ENCODE measurements at places on chromosomes 6 and 20. TPM values are rescaled to one million over a fixed set of nuclear protein-coding genes. Genes with fewer than 3 reads are reported as not detected.

GRCh38 chr6:424741-425417 lies 33.3 kb downstream of the IRF4 start:
- DNase-seq: no peak
- no peak overlapping the region for H3K27ac ChIP-seq
- no peak overlapping the region for H3K4me3 ChIP-seq
- no peaks in the 10 kb centered on the region for H3K27me3 ChIP-seq
- H3K36me3 ChIP-seq: peaks cover 4% of the 10 kb centered on the region
- no peaks in the 10 kb centered on the region for H3K4me1 ChIP-seq

- H3K27me3 ChIP-seq: no peaks in the 10 kb centered on the region
- no peak for DNase-seq
- H3K36me3 ChIP-seq: no peaks in the 10 kb centered on the region
- no peak overlapping the region for H3K27ac ChIP-seq
- H3K4me1 ChIP-seq: no peaks in the 10 kb centered on the region
Observed at GRCh38 chr6:165834613-165835259, 171.7 kb upstream of the PDE10A start.

Gene TLDC2
- not detected for total RNA-seq

- no peak overlapping the region for H3K27ac ChIP-seq
- H3K4me1 ChIP-seq: no peaks in the 10 kb centered on the region
- H3K36me3 ChIP-seq: no peaks in the 10 kb centered on the region
- no peaks in the 10 kb centered on the region for H3K27me3 ChIP-seq
- DNase-seq: no peak
Observed at GRCh38 chr6:38417521-38417920, 222.2 kb downstream of the BTBD9 start.

Gene GSTA3
- total RNA-seq: not detected

Gene POPDC3
- total RNA-seq: 6.0 TPM

Gene PTPRT
- 0.07 TPM for total RNA-seq

- DNase-seq: peak; percentile 30
- H3K27ac ChIP-seq: no peak overlapping the region
- H3K27me3 ChIP-seq: no peaks in the 10 kb centered on the region
- no peaks in the 10 kb centered on the region for H3K4me1 ChIP-seq
- no peak overlapping the region for H3K4me3 ChIP-seq
Observed at GRCh38 chr6:110859335-110859792, 15.2 kb upstream of the AMD1 start.

DNA sequence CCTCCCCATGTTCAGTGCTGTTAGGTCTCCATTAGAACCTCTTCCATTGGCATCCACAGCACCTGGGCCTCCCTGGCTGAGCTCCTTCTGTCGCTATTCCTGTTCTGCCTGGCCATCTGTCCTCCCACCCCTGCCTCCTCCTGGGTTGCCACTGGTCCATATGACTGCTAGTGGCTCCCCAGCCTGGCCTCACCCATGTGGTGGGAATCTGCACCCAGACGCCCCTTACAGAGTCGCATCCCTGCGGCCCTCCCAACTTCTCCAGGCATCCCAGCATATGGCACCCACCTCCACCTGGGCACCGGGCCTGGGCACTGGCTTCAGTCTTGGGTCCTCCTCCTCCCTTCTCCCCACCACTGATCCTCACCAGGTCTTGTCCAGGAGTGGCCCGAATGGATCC lies 7.7 kb downstream of the CDC25B start:
- no peak overlapping the region for H3K4me3 ChIP-seq
- no peaks in the 10 kb centered on the region for H3K27me3 ChIP-seq
- DNase-seq: no peak
- no peak overlapping the region for H3K27ac ChIP-seq
- H3K4me1 ChIP-seq: peaks cover 3% of the 10 kb centered on the region

Gene MMP24
- 23.0 TPM for total RNA-seq

GRCh38 chr6:80226151-80226550 lies 119.7 kb downstream of the BCKDHB start:
- H3K4me3 ChIP-seq: no peak overlapping the region
- peaks cover 6% of the 10 kb centered on the region for H3K36me3 ChIP-seq
- H3K27ac ChIP-seq: no peak overlapping the region
- no peak for DNase-seq

DNA sequence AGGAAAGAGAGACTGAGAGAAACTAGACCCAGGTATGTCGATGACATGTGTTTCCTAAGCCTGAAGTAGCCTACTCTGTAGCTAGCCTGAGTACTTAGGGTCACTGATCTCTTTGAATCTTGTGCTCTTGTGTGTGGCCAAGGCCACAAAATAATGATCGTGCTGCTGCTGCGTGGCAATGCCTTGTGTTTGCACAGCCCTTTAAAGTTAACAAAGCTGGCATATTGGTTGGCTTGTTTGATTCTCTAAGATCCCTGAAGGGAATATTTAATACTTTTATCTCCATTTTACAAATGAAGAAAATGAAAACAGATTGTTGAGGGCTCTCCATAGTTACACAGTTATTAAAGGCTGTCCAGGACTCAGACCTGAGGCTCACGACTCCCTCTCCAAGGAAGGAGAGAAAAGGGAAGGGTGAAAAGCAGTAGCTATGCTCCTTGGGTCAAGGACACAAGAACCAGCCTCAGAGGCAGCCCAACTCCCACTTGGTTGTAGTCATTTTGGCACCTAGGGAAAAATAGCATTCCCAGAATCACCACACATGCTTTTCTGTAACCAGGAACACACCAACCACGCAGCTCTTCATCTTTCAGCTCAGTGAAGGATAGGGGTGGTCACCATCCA lies 130.7 kb downstream of the LRFN2 start:
- no peaks in the 10 kb centered on the region for H3K27me3 ChIP-seq
- H3K4me3 ChIP-seq: no peak overlapping the region
- no peaks in the 10 kb centered on the region for H3K4me1 ChIP-seq
- H3K27ac ChIP-seq: no peak overlapping the region

DNA sequence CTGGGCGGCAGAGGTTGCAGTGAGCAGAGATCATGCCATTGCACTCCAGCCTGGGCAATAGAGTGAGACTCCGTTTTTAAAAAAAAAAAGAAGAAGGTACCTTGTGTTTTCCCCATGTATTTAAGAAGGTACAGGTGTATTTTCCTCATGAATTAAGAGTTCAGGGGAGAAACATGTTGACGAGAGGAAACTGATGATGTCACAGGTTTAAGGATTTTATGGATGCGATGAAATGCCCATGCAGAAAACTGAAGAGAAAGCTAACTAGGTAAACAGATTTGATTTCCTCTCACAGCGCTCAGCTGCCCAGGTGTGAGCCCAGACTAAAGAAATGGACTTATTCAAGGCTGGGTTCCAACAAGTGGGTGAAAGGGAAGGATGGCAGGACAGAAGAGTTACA lies 38.4 kb upstream of the SOX4 start:
- DNase-seq: no peak
- H3K36me3 ChIP-seq: peaks cover 4% of the 10 kb centered on the region
- no peak overlapping the region for H3K27ac ChIP-seq
- no peaks in the 10 kb centered on the region for H3K27me3 ChIP-seq

GRCh38 chr20:16444057-16444777 lies 129.0 kb downstream of the KIF16B start:
- no peak for DNase-seq
- no peaks in the 10 kb centered on the region for H3K27me3 ChIP-seq
- no peak overlapping the region for H3K4me3 ChIP-seq
- no peaks in the 10 kb centered on the region for H3K4me1 ChIP-seq
- H3K36me3 ChIP-seq: peaks cover 11% of the 10 kb centered on the region
- H3K27ac ChIP-seq: no peak overlapping the region

Gene FERMT1
- 9.6 TPM for total RNA-seq

DNA sequence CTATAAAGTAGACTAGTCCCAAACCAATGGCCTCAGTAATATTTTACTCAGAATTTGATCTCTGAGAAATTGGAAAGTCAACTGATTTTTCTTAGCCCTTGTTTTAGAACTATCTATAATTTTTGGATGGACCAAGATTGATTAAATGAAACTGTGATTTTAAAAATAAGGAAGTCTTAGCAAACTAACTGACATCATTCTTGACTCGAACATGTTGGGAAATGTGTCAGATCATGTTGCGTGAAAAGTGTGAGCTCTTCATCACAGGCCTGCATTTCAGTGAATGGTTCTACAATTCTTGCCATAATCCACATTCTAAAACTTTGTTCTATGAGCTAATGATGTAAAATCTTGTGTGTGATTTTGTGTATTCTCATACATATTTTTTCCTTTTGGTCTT lies 11.0 kb downstream of the TNFAIP3 start:
- no peak for DNase-seq
- H3K27me3 ChIP-seq: no peaks in the 10 kb centered on the region
- H3K36me3 ChIP-seq: no peaks in the 10 kb centered on the region
- H3K4me1 ChIP-seq: peaks cover 5% of the 10 kb centered on the region

Gene SLA2
- 0.13 TPM for total RNA-seq

Gene NUP153
- 96.1 TPM for total RNA-seq

DNA sequence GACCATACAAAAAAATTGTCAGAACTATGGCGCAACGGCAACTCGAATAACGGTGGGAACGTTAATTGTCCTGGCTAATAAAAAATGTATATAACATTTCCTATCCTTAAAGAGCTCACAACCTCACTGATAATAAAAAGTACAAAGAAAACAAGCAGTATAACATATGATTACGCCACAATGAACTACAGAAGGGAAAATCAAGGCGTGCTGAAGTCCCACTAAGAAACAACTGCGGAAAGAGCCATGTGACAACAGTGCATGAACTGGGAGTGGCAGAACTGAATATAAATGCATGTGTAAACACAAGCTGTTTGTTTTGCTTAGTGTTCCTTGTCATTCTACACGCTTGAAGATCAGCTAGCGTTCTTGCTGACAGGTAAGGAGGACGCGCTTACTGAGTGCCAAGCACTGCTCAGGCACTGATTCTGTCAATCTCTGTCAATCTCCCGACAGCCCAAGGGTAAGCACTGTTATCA lies 466 bp upstream of the PSMB1 start:
- no peak overlapping the region for H3K4me3 ChIP-seq
- DNase-seq: no peak
- peaks cover 34% of the 10 kb centered on the region for H3K36me3 ChIP-seq
- no peak overlapping the region for H3K27ac ChIP-seq

DNA sequence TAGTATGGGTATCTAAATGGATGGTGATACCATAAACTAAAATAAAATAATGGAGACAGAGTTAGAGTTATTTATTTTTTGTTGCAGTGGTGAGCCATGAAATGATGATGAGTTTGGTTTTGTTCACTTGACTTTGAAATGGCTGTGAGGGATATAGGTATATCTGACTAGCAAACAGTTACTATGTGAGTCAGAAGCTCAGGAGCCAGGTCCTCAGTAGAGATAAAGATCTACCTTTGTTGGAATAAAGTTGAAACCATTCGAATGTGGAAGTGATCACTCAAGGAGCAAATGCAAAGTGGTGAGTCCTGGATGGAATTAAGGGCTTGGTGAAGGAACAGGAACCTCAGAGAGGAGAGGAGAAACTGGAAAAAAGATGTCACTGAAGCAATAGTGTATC lies 86.0 kb upstream of the TPD52L1 start:
- no peaks in the 10 kb centered on the region for H3K36me3 ChIP-seq
- 0 out of 2 replicates have a peak, but pooled peaks cover 3% of the 10 kb centered on the region for H3K4me1 ChIP-seq
- H3K4me3 ChIP-seq: no peak overlapping the region
- no peak overlapping the region for H3K27ac ChIP-seq
- no peak for DNase-seq

Gene MLN
- not detected for total RNA-seq

- no peaks in the 10 kb centered on the region for H3K4me1 ChIP-seq
- no peak overlapping the region for H3K27ac ChIP-seq
- no peak overlapping the region for H3K4me3 ChIP-seq
- H3K36me3 ChIP-seq: no peaks in the 10 kb centered on the region
- DNase-seq: no peak
Observed at GRCh38 chr6:149060300-149060984, 257.1 kb upstream of the TAB2 start.

GRCh38 chr20:62997417-62998035 lies 9.2 kb downstream of the BHLHE23 start:
- no peaks in the 10 kb centered on the region for H3K36me3 ChIP-seq
- no peak for DNase-seq
- H3K27me3 ChIP-seq: peaks cover 3% of the 10 kb centered on the region
- H3K4me1 ChIP-seq: no peaks in the 10 kb centered on the region
- no peak overlapping the region for H3K4me3 ChIP-seq
- no peak overlapping the region for H3K27ac ChIP-seq

Gene TINAG
- total RNA-seq: not detected

DNA sequence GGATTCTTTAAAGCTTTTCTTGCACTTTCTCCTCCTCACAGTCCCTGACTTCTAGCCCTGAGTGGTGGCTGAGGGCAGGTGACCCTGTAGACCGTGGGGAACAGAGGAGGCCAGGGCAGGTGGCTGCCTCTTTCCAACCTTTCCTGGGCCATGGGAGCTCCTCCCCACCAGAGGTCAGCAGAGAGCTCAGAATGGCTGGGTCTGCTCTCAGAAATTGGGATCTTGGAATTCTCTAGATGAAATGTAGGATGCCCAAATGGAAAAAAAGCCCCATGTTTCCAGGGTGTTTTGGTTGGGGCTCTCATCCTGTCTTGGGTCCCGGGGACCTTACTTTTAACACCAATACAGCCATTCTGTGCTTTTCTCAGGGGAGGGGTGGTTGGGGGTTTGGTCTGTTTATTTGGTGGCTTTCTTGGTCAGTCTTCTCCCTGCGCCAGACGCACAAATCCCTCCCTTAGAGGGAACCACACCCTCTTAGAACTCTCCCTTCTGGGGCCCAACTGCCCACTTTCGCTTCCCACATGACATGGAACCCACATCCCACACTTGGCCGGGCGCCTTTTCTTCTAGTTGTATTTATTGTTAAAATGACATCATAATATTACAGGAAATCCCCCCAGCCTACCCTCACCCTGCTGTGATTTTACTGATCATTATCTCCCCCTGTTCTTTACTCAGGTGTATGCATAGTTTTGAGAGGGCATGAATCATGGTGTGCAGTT lies 17.9 kb downstream of the GNAS start:
- H3K36me3 ChIP-seq: peaks cover 5% of the 10 kb centered on the region
- H3K27ac ChIP-seq: no peak overlapping the region
- no peak overlapping the region for H3K4me3 ChIP-seq
- no peaks in the 10 kb centered on the region for H3K27me3 ChIP-seq
- DNase-seq: peak; percentile 77

DNA sequence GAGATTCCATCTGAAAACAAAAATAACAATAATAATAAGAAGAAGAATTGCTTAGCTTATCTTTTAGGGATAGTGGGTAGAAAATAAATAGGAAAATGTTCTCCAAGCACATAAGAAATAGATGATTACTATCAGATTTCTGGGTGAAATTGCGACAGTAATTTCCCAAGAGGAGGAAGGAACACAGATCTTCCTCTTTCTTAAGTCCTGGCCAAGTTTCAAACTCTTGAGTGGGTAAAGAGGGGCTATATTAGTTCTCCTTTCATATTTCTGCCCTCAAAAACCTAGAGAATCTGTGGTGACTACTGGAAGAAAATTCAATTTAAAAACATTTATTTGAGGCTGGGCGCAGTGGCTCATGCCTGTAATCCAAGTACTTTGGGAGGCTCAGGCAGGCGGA lies 63.7 kb downstream of the PHACTR2 start:
- H3K27ac ChIP-seq: no peak overlapping the region
- H3K27me3 ChIP-seq: no peaks in the 10 kb centered on the region
- peaks cover 22% of the 10 kb centered on the region for H3K4me1 ChIP-seq

Gene TFAP2B
- not detected for total RNA-seq

Measured in H9 (cell line).